ENCODE measurements at places on chromosomes 13 and 19.

DNA sequence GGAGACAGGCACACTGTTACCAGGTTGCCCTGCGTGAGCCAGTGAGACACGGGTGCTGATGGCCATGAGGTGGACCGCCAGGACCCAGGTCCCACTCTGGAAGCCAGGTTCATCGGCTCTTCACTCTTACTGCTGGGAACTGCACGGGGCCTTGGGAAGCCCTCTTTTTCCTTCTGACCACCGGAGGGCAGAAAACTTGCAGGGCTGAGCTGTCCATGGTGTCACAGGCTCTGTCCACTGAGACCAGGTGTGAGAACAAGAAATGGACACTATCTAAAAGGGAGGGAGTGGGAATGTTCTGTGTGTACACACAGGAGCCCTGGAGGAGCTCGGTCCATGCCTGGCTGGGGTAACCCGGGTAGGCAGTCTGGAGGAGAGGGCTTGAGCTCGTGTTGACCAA is 93.4 kb downstream of the UQCRFS1 start:
- no peak for DNase-seq

GRCh38 chr19:44658069-44658733 is 13.1 kb upstream of the CEACAM19 start:
- no peak for DNase-seq

DNA sequence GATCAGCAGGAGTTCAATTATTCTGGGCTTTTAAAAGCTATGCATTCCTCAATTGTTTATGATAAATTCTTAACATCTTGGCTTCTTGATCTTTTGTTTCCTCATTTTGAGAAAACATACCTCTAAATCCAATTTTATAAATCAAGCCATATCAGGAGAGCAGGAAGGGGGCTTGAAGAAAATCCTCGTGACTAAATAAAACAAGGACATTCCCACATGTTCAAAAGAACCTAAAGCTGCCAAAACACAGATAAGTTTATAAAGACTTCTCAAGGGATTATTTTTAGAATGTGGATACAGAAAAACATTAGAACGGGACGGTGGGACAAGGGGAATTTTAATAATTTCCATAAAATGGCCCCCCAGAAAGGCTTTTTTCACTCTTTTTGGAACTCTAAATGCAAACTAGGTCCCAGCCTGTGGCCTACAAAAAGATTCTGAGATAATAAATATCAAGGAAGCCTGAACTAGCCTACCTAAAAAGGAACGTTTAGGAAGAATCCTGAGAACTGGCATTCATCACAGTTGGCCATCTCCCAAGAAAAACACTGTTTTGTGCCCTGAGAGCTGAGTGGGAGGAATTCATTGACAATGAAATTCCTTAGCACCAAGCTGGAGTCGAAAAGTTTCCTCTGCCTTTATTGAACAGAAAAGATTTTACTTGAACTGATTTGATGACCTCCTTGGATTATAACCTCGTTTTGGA is 30.1 kb downstream of the ZAR1L start:
- no peak for DNase-seq

DNA sequence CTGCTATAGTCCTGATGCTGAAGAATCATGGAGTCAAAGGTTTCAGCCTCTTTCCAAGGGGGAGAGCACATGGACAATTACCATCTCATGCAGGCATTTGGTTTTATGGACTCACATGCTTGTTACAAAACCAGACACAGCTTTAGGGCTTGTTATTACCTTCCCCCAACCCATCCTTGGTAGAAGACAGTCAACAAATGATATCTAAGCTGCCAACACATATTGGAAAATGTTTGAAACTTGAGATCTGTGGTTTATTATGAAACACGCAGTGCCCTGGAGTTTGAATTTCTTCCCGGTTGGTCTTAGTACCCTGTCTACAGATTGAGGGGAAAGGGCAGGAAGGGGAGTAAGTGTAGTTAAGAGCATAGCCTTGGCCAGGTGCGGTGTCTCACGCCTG is 12.5 kb upstream of the CYP2A6 start:
- no peak for DNase-seq

DNA sequence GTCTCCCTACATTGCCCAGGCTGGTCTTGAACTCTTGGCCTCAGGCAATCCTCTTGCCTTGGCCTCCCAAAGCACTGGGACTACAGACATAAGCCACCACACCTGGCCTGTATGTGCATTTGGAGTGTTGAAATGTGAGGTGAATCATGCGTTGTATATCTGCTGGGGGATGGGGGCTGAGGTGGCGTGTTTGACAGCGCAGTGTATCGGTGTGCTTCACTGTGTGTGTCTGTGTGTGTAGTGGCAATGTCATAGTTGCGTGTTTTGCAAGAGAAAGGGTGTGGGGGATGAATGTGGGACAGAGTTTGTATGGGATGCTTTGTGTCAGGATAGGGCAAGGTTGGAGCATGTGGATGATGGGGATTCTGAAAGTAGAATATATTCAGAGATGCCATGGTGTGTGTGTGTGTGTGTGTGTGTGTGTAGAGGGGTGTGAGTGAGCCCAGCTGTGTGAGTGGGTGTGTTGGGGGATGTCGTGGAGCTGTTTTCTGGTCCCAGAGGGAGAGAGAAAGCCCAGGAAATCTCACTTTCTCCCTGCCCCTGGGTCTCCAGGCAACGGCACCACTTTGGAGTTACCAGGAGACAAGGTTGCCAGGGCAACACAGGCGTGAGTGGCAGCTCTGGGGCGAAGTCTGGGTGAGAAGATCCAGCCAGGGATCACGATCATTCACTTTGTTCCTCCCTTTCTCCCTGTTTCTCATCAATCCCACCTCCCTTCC is 1.1 kb upstream of the SWSAP1 start:
- no peak for DNase-seq

- no peak for DNase-seq
Observed at GRCh38 chr13:47109028-47109427, 212.2 kb upstream of the HTR2A start.

DNA sequence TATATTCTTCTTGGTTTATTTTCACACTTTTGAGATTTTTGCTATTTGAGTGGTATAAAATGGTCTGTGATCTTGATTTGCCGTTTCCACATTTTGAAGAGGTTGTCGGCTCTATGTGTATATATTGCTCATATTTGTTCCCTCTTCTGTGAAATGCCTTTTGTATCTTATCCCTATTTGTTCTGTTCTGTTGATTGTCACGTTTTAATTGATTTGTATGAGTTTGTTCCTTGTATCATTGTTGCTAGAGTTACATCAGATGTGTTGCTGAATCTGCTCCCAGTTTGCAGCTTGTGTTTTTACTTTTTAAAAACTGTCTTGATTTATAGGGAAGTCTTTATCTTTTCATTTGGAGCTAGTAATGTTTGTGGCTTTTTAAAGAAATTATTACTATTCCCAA is 17.1 kb downstream of the USPL1 start:
- no peak for DNase-seq

DNA sequence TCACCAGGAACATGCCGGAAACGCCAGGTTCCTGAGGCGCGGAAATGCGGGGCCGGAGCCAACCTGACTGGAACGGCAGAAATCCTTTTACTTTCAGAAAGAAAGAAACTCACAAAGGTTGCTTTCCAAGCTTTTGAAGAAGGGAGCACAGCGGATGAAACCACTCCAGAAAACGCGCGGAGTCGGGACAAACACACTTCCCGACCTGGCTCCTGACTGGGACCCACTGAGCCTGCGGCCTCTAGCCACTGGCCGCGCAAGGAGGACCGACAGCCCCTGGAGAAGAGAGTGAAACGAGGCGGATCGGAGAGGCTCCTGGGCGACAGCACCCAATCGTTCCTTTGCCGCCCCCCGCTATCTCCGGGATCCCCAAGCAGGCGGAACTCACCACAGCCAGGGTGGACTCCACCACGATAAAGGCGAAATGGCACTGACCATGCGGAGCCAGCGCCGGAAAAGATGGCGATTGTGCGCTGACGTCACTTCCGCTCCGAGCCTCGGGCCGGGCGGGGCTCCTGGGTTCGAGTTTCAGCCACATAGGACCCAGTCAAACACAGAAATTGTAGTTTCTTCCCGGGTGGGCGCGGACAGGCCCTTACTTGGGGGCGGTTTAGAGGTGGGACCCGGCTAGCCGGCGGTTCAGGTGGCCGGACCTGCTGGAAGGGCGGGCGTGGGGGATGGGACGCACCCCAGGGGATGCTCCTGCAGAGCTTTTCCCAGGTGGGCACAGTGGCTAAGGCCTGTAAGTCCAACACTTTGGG is at the start of gene ZNF121:
Gene ZNF121, minus strand, starts transcription at position 432 of the 761 bp plus-strand sequence. CDS start 16,407 bp downstream, outside the sequence.
- DNase-seq = peak; percentile 92

GRCh38 chr13:108957369-108958012 is 328.1 kb downstream of the MYO16 start:
- DNase-seq = no peak

GRCh38 chr13:107801621-107802020 is 413.7 kb downstream of the LIG4 start:
- no peak for DNase-seq

- no peak for DNase-seq
Observed at GRCh38 chr13:38630780-38631179, 56.1 kb upstream of the FREM2 start.

GRCh38 chr13:34868733-34869132 is 73.3 kb upstream of the NBEA start:
- DNase-seq = no peak

- DNase-seq = peak; percentile 92
Observed at GRCh38 chr19:53424968-53425597, 6.7 kb upstream of the ZNF761 start.

DNA sequence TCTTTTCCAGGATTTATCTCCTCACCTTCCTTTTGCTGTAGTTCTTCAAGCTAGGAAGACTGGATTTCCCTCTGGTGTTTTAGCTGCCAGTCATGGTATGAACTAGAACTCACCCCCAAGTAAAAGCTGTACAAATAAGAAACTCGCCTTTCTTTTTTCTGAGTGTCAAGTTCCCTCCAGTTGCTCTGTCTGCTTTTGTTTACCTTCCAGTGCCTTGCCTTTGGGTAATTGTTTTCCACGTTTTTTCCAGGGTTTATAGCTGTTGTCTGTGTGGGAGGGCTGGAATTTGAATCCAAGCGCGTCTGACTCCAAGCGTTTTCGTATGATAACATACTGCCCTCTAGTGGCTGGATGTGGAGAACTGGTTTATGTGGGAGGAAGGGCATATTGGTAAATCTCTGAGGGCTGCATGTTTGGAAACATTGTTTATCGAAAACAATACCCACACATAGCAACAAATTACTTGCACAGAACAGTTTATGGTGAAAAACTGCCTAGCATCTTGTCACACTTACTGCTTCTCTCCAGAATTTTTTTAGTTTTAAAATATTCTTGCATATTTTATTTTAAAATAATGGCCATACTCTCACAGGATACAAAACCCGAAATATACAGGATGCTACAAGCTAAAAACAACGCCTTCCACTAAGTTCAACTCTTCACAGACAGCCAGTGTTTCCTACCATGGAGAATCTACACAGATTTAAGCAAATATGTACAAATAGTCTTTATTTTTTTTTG is 19.2 kb downstream of the RCN3 start:
- peak; percentile 92 for DNase-seq

GRCh38 chr19:1658150-1659083 is 6.0 kb upstream of the TCF3 start:
- DNase-seq = no peak

DNA sequence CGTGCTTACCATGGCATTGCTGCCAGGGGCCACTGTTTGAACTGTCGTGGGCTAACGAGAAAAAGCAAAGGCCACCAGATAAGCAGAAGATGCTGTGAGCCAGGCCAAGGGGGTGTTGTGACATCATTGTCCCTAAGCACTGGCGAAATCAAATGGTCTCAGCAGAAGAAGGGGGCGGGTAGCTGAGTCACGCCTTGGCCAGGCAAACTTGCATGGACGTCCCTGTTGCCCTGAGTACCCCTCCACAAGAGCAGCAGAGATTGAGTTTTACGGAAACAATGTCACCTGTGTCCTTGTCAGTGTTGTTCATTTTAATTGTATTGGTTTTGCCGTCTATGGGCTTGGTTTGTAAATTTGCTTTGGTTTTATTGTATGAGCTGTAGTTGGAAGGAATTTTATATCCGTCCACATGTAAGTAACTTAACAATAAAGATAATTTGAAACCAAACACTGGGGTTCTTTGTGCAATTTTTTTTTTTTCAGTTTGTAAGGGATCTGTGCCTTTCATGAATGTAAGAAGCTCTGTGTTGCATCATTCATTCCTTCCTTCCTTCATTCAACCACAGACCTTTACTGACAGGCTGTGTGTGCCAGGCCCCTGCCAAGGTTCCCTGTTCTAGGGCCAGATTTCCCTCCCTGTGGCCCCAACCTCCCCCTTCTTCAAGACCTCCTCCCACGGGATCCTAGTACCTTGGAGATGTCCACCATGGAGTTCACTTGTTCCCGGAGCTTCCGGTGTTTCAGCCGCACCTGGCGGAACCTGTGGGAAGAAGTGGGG is 12.3 kb downstream of the KCNN4 start:
- peak; percentile 92 for DNase-seq

DNA sequence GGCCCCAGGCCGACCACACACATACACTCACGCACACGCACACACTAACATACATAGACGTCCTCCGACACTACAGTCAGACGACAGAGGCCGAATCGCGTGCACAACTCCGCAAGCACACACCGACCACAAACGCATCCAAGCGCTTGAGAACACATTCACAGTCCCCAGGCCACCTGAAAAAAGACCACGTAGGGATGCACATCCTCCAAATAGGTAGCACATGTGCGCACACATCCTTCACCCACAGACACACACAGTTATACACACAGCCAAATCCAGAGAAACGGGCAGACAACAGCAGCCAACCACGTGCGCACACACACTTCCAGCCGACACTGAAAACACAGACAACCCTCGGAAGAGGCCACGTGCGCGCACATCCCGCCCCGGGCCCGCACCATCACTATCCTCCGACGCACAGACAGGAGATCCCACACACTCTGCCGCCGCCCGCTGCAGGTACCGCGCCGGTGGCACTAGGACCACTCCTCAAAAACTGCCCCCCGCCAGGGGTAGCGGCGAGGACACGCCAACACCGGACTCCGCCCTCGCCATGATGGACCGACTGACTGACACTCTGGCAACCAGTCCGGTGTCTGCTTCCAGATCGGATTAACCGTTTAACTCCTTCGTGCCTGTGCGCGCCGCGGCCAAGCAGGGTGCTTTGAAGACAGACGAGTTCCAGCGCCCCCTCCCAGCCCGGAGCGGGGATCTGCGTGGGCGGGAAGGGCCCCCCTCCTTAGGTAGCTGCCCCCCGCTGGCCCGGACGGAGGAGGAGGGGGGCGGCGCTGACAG is 493 bp upstream of the PDE4A start:
- DNase-seq = peak; percentile 60

- DNase-seq = peak; percentile 42
Observed at GRCh38 chr19:5953680-5954213, 24.2 kb downstream of the RANBP3 start.

DNA sequence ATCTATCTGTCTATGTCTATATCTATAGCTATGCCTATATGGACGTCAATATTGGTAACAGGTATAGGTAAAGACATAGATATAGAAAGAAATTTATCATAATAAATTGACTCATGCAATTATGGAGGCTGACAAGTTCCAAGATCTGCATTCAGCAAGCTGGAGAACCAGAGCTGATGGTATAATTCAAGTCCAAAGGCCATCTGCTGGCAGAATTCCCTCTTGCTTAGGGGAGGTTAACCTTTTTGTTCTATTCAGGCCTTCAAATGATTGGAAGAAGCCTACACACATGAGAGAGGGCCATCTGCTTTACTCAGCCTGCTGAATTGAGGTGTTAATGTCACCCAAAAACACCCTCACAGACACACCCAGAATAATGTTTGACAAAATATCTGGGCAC is 10.8 kb downstream of the RASL11A start:
- DNase-seq = no peak

GRCh38 chr19:798415-799075 is 1.3 kb downstream of the PTBP1 start:
- peak; percentile 23 for DNase-seq

All from suppressor macrophage treated with lipopolysaccharide for 1 hour (primary cell).